ENCODE measurements at places on chromosomes 5 and 9.
A peak's percentile ranks its signal among the peaks of the same experiment; 100 is the strongest.

- DNase-seq = no peak
These were observed 10.5 kb upstream of the ETF1 start for GRCh38 chr5:138553437-138554095.

DNA sequence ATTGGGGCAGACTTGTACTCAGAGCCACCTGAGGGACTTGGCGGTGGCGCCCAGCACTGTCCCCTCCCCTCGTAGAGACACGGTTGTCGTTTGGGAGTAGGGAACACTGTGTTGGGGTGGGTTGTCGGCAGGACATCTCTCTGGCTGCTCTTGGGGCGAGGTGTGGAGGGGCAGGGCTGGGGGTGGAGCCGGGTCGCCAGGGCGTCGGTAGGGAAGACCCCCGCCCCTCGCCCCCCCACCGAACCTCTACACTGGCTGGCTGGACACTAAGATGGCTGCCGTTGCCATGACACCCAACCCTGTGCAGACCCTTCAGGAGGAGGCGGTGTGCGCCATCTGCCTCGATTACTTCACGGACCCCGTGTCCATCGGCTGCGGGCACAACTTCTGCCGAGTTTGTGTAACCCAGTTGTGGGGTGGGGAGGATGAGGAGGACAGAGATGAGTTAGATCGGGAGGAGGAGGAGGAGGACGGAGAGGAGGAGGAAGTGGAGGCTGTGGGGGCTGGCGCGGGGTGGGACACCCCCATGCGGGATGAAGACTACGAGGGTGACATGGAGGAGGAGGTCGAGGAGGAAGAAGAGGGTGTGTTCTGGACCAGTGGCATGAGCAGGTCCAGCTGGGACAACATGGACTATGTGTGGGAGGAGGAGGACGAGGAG is 778 bp downstream of the TRIM41 start:
- DNase-seq = peak; percentile 31

DNA sequence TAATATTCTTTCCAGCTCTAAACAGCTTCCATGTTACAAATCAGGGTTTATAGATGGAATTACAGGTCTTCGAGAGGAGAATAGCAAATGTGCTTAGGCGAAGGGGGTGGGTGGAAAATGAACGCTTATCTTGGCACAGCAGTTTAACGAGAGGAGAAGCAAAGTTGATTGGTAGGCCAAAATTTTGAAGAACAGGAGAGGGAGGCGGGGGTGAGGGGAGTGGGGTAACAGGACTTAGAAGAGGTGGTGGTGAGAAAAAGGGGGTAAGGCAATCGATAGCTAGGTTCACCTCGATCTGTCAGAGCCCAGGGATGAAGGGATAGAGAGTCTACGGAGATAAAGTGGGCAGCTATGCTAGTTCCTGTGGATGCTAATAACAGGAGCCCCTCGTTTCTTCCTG is 764 bp downstream of the ANKRA2 start:
- DNase-seq = no peak

DNA sequence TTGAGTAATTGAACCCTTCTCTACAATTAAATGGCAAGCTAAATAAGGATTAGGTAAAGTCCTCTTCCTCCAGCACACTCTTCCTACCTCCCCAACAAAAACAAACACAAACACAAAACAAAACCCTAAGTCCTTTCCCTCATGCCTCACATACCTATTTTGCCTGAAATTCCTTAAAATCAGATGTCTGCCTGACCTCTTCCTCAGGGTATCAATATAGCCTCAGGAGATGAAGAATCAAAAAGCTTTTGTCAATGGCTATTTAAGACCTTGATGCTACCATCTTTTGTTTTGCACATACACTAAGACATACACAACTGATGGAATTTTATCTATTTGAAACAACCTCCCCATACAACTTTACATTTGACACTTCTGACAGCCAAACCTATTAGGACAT is 75.1 kb downstream of the TUSC1 start:
- DNase-seq = no peak

GRCh38 chr9:87040410-87041009 is 93.2 kb upstream of the GAS1 start:
- DNase-seq = no peak

DNA sequence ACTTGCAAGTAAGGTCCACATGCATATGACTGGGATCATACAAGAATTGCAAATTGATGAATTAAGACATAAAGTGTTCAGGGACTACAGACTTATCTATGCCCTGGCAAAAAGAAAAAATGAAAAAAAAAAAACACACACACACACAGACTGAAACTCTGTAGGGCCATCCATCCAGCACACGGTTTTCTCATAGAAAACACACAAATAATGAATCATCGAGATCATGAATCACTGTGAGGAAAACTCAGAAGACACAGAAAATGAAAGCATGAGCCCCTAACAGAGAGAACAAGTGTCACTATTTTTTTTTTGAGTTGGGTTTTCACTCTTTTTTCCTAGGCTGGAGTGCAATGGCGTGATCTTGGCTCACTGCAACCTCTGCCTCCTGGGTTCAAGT is 185.2 kb downstream of the IRX2 start:
- no peak for DNase-seq

DNA sequence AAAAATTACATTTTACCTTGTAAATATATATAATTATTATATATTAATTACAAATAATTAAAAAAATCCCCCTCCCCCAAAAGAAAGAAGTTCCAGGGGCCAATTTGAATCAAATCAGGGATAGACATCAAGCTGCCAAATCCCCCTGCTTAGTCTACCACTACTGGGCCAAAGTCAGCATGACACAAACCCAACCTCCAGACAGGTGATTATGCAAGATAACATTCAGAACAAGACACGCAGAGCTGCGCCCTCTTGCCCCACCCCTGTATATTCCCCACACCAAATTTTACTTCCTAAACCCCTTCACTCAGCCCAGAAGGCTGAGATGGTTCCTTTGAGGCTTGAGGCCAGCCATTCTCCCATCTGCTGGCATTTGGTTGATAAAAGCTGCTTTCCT is 2059.1 kb upstream of the CDH6 start:
- no peak for DNase-seq

- DNase-seq = no peak
These were observed 200.4 kb downstream of the MED10 start for GRCh38 chr5:6177926-6178325.

GRCh38 chr5:145056800-145057199 is 778.3 kb downstream of the PRELID2 start:
- no peak for DNase-seq

GRCh38 chr9:34575862-34576596 is 13.5 kb downstream of the CNTFR start:
- DNase-seq = no peak

- DNase-seq = no peak
These were observed 352.0 kb downstream of the PARP8 start for GRCh38 chr5:51018423-51018822.

- no peak for DNase-seq
These were observed 148.2 kb upstream of the LRRTM2 start for GRCh38 chr5:139023286-139023685.

GRCh38 chr5:170420806-170421412 is 31.7 kb upstream of the KCNMB1 start:
- peak; percentile 61 for DNase-seq

DNA sequence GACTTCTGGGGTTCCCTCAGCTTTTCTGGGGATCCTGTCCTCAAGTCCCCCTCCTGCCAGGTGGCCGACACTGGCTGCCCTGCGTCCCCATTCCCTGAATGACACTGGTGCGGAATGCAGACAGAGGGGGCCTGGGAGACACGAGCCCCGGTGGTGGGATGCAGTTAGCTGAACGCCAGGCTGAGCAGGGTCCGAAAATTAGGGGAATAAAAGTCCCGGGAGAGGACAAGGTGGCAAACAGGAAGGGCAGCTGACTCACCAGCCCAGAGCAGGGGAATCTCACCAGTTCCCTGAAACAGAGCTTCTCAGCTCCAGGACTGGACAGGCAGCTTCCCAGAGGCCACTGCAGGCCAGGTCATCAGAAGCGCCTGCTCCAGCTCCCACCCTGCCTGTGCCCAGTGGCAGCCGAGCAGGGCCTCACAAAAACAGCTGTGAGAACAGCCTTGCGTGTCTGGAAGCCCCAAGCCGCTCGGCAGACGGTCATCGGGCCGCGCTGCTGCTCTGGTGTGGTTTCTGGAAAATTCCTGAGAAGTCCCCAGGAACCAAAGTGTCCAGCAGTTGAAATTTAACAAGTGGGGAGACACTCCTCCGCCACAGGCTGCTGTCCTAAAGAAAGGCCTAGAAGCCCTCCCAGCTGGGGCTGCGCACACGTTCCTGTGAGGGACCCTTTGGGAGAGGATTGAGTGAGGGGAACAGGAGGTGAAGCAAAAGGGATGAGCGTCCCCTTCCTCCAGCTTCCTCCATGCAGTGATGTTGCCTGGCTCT is 47.6 kb upstream of the EXOC3 start:
- DNase-seq = peak; percentile 91

DNA sequence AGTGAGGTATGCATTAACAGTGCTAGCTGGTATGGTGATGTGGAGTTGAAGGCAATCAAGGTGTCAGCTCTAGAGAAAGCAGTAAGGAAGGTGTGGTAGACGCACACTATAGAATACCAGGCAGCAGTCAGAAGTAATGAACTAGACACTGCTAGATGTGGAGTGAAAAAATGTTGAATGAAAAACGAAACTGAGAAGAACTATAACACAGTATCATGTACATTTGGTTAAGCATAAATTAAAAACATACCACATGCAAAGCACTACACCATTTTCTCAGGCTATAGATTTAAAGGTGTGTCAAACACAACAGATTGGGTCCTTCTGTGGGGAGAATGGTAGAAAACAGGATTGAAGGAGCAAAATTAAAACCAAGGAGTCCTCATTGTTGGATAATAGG is 15.4 kb downstream of the ZNF622 start:
- no peak for DNase-seq

GRCh38 chr5:145557345-145557744 is 277.8 kb downstream of the PRELID2 start:
- no peak for DNase-seq

DNA sequence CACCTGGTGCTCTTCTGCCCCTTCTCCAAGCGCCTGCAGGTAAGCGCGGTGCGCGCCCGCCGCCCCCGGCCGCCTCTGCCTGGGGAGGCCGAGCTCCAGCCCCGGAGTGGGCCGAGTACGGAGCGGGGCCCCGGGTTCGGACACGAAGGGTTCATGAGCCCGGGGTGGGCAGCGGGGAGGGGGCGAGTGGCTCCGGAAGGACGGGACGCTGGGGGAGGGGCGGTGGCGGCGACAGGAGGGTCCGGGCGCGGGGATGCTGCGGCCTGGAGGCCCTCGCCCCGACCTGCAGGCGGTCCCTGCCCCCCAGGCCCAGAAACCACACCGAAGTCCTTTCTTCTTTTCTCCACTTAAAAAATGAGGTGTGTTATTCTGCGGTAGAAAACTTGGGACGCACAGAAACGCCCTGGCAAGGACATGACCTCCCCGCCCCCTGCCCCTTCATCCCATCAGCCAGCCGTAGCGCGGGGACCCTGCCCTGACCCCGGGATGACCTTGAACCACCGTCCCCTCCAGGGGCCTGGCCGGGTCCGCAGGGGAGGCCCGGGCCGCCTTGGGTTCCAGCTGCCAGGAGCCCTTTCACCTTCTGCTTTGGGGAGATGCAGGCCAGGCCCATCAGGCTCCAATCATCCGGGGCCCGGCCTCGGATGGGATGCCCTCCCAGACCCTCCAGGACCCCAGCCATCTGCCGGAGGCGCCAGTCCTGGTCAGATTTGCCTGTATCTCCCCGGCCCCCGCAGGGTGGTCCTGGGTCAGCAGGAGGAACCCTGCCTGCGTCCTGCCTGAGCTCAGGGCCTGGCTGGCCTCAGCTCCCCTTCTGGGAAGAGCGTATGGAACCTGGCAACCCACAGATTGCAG is 545 bp downstream of the DIPK1B start:
- DNase-seq = no peak

DNA sequence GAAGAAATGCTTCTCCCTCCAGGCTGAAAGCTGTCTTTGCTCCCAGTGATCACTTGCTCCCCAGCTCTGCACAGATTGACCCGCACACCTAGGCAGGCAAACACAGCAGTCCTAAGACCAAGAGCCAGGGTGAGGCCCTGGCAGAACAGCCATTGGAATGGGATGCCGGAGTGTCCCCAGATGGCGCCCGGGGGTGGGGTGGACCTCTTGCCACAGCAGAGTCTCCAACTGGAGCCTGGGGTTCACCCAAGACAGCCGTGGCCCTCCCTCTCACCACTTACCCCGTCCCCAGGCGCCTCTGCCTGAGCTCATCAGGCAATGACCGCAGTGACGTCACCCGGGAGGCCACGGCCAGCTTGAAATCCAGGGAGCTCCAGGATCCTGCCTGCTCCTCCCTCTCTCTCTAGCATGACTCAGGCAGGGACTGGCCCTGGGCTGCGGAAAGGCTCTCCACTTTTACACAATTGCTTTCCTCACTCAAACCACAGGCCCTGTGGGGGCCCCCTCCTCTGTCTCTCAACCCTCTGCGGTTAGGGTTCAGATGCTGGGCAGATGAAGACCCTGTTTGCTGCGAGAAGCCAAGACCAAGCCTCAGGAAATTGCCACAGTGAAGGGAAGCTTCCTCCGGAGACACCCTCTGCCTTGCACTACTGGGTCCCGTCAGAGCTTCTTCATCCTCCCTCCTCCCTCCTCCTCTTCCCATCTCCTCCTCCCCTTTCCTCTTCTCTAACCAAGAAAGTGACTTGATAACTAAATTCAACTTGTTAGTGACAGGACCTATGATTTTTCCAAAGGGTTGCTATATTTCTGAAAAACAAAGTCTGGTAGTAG is 24.3 kb upstream of the PTGES start:
- peak; percentile 99 for DNase-seq

GRCh38 chr5:82387819-82388166 is 109.6 kb upstream of the RPS23 start:
- no peak for DNase-seq

DNA sequence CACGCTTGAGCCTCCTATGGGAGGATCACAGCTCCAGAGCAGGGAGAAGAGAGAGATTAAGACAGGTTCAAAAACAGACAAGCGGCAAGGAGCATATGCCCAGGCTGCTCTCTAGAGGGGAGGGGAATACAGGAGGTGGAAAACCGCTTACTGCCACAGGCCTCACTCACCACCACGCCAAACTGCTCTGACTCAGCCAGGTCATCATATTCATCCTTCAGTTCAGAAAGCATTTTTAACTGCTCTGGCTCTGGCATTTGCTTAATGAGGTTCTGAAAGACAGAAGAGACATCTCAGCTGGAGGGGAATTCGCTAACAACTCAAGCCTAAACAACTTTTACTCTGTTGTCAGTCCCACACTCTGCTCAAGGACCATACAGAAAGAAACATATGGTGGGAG is 40.1 kb downstream of the PCDHGC5 start:
- peak; percentile 34 for DNase-seq

GRCh38 chr5:139690064-139690802 is 42.1 kb downstream of the CXXC5 start:
- peak; percentile 43 for DNase-seq

DNA sequence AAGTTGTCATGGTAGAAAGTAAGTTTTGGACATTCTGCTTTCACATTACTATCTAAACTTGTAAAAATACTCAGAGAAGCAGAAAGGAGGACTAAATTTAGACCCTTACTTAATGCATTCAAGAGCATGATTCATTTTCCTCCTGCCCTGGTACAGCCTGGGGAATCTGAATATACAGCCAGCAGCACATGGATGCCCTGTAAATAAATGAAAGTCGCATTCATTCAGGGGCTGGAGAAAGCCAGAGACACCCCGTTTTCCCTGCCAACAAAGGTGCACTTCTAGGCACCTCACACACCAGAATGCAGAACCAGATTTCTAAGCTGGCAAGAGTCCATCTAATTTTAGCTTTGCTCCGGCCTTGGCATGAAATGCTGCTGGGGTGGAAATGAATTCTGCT is 172.7 kb upstream of the KLF9 start:
- DNase-seq = peak; percentile 69

GRCh38 chr9:122403381-122404000 is 32.7 kb downstream of the PTGS1 start:
- DNase-seq = peak; percentile 94

All from fibroblast of gingiva (primary cell).